ENCODE measurements at places on chromosomes 3 and 15.

DNA sequence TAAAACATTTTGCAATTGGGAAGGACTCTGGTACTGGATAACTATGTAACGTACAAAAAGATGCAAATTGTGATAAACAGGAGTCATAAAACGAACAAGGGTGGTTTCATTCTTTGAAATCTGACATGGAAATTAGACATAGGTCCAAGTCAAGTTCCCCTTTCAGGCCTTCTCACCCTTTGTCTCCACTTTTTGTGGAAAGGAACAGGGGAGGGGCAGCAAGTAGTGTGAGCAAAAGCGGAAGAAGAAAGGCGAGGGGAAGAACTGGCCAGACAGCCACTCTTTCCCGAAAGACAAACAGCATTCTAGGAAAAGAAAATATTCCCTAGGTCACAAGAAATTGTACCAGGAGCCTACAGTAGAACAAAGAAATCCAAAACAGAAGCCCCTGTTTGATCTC, 52.6 kb downstream of the MCF2L2 start:
- no peak for DNase-seq

DNA sequence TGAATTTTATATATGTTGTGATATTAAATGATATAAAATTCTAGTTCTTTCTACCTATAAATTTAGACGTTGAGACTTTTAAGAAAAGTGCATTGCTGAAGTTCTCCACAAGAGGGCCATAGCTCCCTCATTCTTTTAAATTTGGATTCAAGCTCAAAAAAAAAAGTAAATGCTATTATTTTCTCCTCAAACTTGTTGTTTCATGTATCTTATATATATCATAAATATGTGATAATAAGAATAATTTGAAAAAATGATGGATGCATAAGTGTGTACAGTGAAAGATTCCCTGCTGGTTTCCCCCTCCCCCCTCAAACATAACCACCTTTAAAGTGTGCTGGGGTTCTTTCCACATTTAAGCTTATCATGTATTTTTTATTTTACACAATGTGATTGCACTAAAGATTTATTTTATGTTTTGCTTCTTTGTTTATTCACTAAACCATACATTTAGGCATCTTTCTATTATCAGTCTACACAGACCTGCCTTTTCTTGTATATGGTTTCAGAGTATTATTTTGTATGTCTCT, 769.4 kb upstream of the GOLIM4 start:
- DNase-seq: no peak

DNA sequence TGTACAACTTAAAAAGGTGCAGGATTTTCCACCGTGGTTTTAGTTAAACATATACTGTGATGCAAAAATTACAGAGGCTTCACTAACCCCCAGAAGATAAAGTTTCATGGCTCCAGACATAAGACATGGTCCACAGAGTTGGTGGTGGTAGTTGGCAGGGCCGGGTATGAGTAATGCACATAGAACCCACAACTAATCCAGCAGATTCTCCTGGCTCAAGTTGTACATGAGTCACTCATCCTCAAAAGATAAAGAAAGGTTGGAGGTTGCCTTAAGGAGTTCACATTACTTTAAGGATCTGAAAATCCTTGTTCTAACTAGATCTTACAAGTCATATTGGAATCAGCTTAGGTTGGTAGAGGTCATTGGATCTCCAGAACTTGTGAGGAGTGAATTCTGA, 98.3 kb upstream of the ZBTB20 start:
- no peak for DNase-seq

- no peak for DNase-seq
Observed at GRCh38 chr3:107408513-107408912, 31.3 kb downstream of the CCDC54 start.

DNA sequence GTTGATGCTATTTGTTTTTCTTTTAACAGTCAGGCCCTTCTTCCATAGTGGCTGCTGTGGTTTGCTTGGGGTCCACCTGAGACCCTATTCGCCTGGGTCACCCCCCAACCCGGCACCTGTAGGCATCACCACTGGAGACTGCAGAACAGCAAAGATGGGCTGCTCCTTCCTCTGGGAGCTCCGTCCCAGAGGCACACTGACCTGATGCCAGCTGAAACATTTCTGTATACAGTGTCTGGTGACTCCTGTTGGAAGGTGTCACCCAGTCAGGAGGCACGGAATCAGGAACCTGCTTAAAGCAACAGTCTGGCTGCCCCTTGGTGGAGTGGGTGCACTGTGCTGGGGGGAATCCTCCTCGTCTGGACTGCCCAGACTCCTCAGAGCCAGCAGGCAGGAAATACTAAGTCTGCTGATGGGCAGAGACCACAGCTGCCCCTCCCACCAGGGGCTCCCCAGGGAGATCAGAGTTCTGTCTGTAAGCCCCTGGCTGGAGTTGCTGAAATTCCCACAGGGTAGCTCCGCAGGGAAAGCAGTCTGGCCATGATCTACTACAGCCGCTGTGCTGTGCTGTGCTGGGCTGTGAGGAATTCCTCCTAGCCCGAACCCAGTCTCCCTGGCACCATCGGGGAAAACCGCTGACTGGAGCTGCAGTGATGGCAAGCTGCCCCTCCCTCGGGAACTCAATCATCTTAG, 248.2 kb downstream of the TBC1D5 start:
- no peak for DNase-seq

- DNase-seq: no peak
Observed at GRCh38 chr3:193910310-193910709, 225.6 kb upstream of the HES1 start.
